CD4-positive, alpha-beta T cell treated with Interleukin-17A for 4 hours (primary cell): ENCODE measurements at places on chromosomes 3 and 15.
A peak's percentile ranks its signal among the peaks of the same experiment; 100 is the strongest.

- no peak for DNase-seq
Observed at GRCh38 chr3:133894353-133895207, 1.1 kb downstream of the RAB6B start.

- DNase-seq = peak; percentile 71
Observed at GRCh38 chr15:92069308-92070250, 216.1 kb downstream of the SLCO3A1 start.

- DNase-seq = no peak
Observed at GRCh38 chr3:189710620-189711402, 79.6 kb downstream of the TP63 start.

DNA sequence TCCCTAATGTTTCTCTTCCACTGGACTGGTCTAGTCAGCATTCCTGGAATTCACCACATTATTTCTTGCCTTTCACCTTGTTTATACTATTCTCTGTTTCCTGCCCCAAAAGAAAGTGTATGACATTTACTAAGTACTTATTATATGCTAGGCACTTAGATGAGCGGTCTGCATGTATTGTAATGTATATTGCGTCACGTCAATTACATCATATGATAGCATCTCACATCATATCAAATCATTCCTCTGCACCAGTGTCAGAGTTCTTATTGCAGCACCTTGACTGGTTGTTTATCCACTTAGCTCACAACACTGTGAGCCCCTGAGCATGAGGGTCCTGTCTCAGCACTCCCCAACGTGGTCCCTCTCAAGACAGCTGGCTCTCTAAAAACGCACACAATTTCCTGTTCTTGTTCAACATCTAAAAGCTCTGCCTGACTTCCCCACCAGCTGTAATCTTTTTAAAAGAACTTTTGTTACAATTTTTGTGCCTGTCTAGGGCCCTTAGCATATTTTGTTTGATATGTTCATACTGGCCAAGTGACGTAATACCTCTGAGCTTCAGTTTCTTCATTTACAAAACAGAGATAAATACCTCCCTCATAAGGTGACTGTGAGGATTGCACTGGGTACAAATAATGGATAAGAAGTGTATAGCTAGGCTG is 58.8 kb downstream of the ARHGAP31 start:
- DNase-seq = peak; percentile 14

GRCh38 chr3:185272033-185272432 is 18.2 kb upstream of the EHHADH start:
- DNase-seq = no peak

- DNase-seq = no peak
Observed at GRCh38 chr15:77759896-77760592, 127.3 kb upstream of the LINGO1 start.

GRCh38 chr3:181265750-181266333 is 276.3 kb upstream of the DNAJC19 start:
- no peak for DNase-seq

GRCh38 chr15:38197553-38197952 is 55.1 kb upstream of the SPRED1 start:
- no peak for DNase-seq

GRCh38 chr3:128784232-128784631 is 58.2 kb downstream of the RAB7A start:
- DNase-seq = peak; percentile 77

GRCh38 chr3:50982540-50983325 is 308.0 kb downstream of the DOCK3 start:
- no peak for DNase-seq

GRCh38 chr3:123431658-123432324 is 17.1 kb downstream of the ADCY5 start:
- no peak for DNase-seq
